ENCODE measurements at places on chromosomes 3 and 15.
A peak's percentile ranks its signal among the peaks of the same experiment; 100 is the strongest.

- peak; percentile 85 for DNase-seq
These were observed 54.5 kb downstream of the CHD2 start for GRCh38 chr15:92954578-92954977.

DNA sequence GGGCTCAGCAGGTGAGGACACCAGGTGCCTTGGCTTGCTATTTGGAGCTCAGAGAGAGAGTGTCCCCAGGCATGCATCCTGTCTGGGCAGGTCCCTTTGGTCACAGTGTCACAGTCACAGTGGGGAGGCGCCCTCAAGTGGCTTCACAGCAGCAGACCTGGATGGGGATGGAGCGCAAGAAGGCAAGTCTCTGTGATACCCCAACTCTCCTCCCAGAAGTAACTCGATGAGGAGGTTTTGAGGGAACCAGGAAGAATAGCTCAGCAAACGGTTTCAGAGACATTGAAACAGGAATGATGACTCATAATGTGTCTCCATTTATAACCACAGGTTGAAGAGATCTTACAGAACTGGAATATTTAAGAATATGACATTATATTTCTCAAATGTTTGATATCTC, 66.5 kb upstream of the SH3GL3 start:
- DNase-seq = peak; percentile 9

DNA sequence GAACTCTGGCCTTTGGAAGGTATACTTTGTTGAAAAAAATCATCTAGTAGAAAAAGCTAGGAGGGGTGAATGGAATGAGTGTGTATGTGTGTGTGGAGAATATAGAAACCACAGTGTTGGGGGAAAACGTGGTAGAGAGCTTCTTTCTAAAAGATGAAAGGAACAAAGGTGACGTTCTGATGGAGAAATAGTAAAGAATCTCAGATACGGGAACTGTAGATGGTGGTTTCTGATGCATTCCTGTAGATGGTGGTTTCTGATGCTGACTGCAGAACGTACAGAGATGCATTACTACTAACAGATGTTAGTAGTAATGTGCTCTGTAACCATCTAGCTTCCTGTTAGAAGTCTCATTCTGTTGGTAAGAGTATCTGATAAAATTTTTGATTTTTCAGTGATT, 60.2 kb downstream of the VPS8 start:
- DNase-seq = no peak

DNA sequence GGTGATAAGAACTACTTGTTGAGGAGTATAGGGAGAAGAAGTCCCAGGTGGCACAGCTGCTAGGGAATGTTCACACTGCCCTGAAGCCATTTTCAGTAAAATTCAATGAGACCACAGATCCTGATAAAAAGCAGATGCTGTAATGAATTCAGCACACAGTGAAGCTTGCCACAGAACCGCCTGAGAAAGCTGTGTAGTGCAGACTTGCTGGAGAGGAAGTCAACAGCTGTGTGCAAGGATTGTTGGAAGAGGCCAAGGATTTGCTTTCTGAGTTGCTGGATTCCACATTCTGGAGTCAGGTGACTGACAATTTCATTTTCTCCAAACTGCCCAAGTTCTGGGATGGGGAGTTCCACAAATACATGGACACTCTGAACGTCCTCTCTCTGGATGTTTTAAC, 70.9 kb downstream of the ANP32A start:
- DNase-seq = no peak

All from Kasumi-1 (cell line).